ENCODE measurements at places on chromosomes 12 and 14. TPM values are rescaled to one million over a fixed set of nuclear protein-coding genes. Genes with fewer than 3 reads are reported as not detected.

- peak; percentile 31 for DNase-seq
Measured at GRCh38 chr14:76958020-76958979, 70.2 kb downstream of the IRF2BPL start.

DNA sequence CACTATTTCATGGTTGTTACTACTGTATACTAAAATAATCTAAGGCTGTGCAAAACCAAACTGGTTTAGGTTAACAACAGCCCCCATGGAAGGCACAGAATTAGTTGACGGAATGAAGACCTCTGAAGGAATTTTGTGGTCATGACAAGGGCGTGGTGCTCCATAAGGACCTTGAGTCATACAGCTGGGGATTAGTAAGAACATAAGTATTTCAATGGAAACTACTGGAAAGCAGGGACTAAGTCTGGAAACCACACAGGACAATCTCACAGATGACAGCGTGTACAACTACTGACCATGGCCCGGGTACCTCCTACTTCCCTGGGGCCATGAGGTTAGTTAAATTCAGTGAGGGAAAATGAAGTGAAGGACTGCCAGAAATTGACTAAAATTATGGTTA, 98.5 kb upstream of the PLEKHA5 start:
- DNase-seq, result peak; percentile 52

DNA sequence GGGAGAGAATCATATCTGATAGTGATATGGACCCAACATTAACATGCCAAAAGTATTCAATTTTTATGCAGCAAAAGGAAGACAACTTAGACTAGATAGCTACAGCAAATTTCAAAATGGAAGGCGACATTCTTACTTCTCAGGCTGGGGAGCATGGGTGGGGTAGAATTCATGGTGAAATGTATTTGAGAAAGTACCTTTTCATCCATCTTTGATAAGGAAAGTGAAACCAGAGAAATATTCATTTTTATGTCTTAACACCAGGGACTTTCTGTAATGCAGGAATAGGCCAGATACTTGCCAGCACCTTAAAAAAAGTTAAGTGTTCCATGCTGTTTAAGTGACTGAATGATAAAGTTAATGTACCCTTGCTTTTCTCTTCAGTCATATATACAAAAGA, 13.4 kb downstream of the BTG1 start:
- no peak for DNase-seq

DNA sequence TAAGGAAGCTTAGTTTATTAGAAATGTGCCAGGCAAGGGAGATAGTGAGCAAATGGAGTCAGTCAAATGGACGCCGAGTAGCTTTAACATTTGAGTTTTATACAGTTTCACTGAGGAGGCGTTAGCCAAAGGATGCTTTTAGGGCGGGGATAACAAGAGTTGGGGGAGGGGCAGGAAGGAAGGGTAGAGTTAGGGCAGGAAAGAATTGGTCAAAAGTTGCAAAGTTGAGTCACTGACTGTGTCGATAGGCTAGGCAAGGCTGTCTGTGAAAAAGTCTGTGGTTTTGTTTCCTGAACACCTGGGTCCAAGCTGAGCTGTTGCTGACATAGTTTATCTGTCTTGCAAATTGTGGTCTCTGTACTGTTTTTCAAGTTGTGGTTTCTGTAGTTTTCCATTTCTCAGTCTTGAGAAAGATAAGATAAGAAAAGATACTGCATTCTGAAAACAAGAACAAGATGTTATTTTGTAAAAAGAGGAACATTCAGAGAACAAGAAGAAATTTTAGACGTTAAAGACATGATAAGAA, 62.6 kb upstream of the RESF1 start:
- DNase-seq, result no peak

DNA sequence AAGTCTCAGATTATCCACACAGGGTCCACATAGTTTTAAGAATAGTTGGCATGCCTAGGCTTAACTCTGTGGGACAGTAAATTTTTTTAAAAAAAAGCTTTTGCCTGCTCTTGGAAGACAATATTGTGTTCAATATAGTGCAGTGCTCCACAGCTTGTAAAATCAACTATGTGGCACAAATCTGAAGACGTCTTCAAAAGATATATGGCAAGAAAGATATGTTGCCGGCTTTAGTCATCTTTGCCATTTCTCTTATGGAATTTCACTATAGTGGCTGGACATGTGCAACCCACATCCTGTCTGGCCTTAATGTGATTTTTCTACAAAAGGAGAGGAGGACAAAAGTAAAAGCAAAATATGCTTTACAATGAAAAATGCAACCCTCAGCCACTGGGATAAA, 90.5 kb downstream of the MGST1 start:
- DNase-seq, result no peak

ASPG gene
- not detected for total RNA-seq

CLMN gene
- 6.0 TPM for total RNA-seq

C14orf180 gene
- not detected for total RNA-seq
